ENCODE measurements at places on chromosomes 3 and 15.
A peak's percentile ranks its signal among the peaks of the same experiment; 100 is the strongest.

DNA sequence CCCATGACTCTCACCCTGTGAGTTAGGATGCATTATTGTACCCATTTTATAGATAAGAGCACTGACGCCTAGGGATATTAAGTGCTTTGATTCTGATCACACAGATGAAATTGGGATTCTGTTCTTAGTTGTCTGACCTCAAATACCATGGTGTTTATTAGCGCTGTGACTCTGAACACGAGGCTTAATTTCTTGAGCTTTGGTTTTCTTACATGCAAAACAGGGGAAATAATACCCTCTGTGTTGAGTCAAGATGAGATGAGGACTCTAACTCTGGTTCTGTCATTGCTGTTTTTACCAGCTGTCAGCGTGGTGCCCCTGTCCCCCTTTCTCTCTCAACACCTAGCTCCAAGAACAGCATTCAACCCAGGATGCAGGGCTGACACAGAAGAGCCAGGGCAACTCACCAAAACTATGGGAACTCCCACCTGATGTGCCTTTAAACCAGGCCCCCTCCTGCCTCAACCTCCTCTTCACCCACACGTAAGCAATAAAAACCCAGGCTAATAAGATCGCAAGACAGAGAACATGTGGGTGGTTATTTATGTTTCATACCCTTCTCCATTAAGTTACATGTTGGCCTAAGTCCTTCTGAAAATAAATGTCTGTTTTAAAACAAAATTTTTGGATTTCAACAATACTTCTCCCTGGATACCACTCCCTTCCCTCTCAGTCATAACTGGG is 100.1 kb upstream of the SPATA12 start:
- DNase-seq: no peak

DNA sequence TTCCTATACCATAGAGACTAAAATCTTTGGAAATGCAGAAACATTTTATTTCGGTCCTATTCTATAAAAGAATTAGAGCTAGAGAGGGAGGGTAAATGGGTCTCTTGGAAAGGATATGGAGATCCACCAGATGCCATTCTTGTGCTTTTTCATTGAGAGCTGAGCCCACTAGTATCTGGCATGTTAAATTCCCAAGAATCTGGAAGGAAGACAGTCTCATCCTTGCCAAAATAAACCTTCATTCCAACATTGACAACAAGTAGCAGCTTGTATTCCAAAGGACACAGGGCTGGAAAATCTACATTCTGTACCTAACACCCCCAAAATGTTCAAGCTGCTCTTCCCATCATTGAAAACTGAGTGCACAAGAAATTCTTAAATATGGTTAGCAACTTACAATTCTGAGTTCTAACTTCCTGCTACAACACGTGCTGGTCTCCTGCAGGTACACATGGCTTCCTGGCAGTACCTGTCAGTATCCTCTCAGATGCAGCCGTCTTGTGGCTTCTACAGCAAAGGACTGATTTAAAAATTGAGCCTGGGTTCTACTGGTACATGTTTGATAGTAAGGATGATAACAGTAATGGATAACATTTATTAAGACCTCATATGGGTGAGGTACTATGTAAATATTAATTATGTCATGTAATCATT is 348.1 kb downstream of the SV2B start:
- DNase-seq: no peak

- DNase-seq: no peak
Measured at GRCh38 chr3:171346582-171347300, 113.5 kb downstream of the TNIK start.

GRCh38 chr3:59566481-59566975 is 516.7 kb upstream of the CFAP20DC start:
- DNase-seq: no peak

DNA sequence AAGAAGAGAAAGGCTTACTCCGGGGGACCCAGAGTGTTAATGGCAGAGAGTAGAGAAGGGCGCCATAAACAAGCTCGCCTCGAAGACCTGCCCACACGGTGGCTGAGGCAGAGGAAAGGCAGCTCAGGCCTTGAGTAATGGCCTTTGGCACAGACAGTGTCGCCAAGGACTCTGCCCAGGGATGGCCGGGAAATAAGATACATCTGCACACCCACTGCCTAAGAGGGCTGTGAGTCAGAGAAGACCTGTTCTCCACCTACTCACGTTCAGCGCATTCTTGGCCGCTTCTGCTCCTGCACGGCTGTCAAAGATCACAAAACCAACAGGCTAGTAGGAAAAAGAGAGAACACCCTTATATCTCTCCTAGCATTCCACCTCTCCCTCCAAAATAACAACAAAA is 26.2 kb downstream of the RBPMS2 start:
- no peak for DNase-seq

GRCh38 chr3:154552338-154552737 is 122.3 kb upstream of the GPR149 start:
- DNase-seq: peak; percentile 61

GRCh38 chr3:137295336-137295735 is 337.6 kb downstream of the IL20RB start:
- no peak for DNase-seq

DNA sequence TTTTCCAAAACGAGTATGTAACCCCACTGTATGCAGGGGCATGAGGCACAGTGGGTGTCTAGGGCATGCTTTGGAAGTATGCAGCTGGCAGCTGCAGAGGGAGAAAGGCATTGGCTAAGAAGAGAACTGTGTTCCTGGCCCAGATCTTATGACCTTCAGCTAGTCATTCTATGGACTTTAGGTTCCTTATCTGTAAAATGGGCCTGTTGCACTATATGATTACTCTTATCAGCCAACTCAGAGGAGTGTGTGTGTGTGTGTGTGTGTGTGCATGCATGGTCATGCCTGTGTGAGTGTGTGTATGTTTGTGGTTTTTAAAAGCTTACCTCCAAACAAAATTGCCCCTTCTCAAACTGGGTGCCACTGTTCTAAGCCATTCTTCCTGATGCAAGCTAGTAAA is 27.4 kb upstream of the CHST2 start:
- no peak for DNase-seq

GRCh38 chr3:184795522-184796190 is 16.3 kb upstream of the VPS8 start:
- DNase-seq: no peak

- DNase-seq: no peak
Measured at GRCh38 chr15:40806672-40807027, 239 bp upstream of the ZFYVE19 start.

DNA sequence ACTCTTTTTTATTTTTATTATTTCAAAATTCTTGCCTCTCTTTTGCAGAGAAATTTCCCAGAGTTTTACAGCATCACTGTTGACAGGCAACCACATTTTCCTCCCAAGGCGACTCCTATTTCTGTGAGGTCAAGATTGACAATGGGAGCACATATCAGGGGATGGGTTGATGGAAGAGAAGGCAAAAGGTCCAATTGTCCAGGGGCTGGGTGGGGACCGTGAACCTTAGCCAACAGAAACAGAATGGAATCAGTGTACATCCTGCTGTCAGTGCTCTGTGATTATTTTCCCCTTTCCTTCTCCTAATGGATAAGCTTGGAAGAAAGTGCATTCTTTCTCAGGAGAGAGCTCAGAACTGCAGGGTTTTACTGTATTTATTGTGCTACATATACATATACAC is 42.4 kb downstream of the CNTN6 start:
- DNase-seq: no peak

DNA sequence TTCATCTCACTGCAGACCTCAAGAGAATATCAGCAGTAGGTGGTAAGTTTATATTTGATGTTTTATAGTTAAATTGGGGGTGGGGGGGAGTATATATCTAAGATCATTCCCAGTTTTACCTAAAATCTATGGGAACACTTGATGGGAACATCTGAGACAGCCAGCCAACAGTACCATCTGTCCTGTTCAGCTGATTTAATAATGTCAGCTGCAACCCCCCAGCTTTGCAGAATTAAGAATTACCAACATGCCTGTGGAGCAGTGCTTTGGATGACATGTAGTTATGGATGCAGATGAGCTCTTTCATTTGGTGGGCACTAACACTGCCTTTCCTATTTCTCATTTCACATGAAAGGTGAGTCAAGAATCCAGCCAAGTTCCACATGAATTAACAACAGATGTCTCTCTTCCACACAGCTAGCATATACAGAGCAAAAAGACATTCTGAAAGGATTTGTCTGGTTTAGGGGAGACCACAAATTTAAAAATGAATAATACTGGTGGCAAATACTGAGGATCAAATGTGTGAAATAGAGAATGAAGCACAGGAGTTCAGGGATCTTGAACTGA is 76.2 kb downstream of the SETD5 start:
- DNase-seq: no peak

DNA sequence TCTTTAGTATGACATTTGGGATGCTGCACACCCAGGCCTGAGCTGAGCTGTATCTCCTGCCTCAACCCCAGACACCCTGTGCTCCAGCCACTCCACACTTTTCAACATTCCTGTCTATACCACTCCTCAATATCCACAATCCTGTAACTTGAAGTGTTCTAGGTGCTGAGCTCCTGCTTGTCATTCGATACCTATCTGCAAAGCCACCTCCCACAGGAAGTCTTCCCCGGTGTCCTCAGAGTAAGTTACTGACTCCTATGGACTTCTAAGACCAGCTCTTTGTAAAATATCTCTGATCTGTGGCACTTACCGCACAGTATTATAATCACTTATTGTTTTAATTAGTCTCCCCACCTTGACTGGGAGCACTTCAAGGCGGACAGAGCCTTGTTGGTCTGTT is 1.2 kb upstream of the CAV3 start:
- DNase-seq: no peak

DNA sequence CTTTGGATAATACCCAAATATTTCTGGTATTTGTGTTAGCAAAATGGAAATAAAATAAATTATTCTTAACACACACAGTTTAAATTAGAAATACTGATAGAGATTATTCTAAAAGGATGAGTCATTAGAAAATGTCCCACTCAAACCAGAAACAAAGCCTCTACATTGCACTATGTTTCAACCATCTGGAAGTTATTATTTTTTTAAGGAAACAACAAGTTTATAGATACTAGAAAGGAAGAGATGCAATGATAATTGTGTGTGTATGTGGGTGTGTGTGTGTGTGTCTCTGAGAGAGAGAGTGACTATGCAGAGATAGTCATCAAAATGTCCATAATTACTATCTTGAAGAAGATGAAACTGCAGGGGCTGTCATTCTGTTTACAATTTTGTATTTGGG is 1340.5 kb downstream of the ROBO1 start:
- DNase-seq: no peak

- DNase-seq: peak; percentile 63
Measured at GRCh38 chr3:148366743-148367410, 330.8 kb upstream of the AGTR1 start.

- no peak for DNase-seq
Measured at GRCh38 chr15:38996111-38996631, 431.6 kb upstream of the RASGRP1 start.

DNA sequence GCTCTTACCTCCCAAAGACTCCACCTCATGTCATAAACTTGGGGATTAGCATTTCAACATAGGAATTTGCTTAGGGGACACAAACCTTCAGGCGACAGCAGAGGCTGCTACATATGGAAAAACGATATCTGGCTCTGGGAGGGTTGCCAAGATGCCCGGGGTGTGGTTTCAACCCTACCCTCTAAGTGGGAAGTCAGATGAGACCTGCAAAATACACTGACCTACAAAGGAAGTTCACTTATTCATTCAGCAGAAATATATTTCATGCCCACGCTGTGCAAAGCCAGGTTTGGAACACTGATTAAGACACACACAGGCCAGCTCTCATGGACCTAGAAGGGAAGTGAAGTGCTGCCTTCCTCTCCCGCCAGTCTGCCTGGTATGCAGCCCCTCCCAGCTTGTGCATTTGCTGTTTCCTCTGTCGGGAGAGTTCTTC is 239.3 kb downstream of the FEZF2 start:
- no peak for DNase-seq

- DNase-seq: peak; percentile 77
Measured at GRCh38 chr3:79178471-79179180, 589.2 kb downstream of the ROBO1 start.

- DNase-seq: no peak
Measured at GRCh38 chr3:149417174-149417573, 39.7 kb upstream of the TM4SF1 start.

DNA sequence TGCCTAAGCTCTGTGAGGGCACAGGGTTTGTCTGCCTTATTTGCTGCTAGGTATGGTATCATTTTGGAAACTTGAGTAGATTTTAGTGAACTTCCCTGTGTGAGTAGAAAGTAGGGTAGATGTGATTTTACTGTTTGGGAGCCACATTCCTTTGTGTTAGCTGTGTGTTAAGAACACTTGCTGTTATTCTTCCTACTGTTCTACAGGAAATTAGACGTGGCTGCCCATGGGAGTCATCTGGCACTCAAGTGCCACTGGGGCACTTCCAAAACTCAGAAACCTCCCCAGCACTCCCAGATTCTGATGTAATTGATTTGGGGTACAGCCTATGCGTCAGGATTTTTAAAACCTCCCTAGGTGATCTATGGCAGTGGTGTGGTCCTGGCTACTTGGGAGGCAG is 369.9 kb upstream of the C2CD4B start:
- DNase-seq: no peak

GRCh38 chr3:128923576-128923975 is 44.2 kb downstream of the ACAD9 start:
- no peak for DNase-seq

GRCh38 chr3:11077466-11077865 is 76.8 kb upstream of the HRH1 start:
- no peak for DNase-seq

DNA sequence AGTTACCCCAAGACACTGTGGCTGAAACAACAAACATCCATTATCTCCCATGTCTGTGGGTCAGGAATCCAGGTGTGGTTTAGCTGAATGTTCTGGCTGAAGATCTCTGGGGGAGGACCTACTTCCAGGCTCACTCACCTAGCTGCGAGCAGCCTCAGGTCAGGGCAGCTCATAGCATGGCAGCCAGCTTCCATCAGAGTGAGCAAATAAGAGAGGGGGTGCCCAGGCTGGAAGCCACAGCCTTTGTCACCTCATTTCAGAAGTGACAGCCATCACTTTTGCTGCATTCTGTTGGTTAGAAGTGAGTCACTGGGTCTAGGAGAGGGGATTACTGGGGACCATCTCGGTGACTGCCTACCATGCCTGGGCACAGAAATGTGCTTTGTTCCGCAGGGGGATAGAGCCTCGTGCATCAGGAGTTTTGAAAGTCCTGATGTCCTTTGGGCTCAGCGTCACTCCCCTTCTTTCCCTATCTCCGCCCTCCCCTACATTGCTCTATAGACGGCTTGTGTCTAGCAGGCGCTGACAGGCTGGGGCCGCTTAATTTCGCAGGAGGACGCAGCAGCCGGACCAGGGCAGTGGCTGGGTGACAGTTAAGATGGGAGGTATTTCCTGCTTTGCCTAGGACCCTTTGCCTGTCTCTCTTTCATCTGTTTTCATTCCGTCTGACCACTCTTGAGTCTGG is 25.4 kb downstream of the TGM4 start:
- no peak for DNase-seq
